ENCODE measurements at places on chromosomes 1 and 21.

DNA sequence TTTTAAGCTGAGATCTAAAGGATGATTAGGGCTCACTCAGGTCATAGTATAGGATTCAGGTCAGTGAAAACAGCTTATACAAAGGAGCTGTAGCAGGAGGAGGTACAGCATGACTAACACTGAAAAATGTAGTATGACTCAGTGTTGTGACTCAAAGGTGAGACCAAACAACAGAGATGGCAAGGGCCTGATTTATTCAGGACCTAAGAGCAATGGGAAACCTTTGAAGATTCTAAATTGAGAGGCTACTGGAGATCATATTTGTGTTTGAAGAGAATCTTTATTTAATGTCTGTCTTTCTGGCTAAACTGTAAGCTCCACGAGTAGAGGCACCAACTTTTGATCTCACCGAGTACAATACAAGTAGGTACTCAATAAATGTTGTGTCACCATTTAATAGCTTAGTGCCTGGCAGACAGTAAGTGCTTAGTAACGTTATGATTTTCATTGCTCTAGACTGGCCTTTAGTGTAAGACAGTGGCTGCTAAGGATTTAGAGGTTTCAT lies 43.5 kb downstream of the PRKAA2 start:
- DNase-seq: peak; percentile 26

- no peak for DNase-seq
Observed at GRCh38 chr1:119361620-119362344, 6.8 kb upstream of the HAO2 start.

- DNase-seq: no peak
Observed at GRCh38 chr1:209755256-209755655, 597 bp upstream of the TRAF3IP3 start.

- DNase-seq: no peak
Observed at GRCh38 chr1:151619489-151620093, 7.7 kb downstream of the SNX27 start.

DNA sequence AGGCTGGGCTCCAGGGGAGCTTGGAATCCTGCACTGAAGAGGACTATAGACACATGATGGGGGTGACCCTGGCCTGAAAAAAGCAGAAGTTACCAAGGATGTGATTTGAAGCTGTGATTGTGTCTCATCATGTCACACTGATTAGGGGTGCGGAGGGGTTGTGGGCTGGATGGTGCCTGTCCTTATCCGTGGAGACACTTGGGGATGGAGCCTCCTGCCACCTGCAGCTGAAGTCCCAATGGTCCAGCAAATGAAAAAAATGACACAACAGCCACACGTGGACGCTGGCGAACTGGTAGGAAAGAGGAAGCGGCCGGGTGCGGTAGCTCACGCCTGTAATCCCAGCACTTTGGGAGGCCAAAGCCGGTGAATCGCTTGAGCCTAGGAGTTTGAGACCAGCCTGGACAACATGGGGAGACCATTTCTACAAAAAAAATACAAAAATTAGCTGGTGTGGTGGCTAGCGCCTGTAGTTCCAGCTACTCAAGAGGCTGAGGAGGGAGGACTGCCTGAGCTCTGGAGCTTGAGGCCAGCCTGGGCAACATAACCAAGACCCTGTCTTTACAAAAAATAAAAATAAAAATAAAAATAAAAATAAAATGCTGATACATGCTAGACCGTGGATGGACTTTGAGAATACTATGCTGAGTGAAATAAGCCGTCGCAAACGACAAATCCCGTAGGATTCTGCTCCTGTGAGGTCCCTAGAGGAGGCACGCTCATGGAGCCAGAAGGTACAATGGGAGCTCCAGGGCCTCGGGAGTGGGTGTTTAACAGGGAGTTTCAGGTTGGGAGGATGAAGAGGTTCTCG lies 838 bp upstream of the IBA57 start:
- DNase-seq: no peak

DNA sequence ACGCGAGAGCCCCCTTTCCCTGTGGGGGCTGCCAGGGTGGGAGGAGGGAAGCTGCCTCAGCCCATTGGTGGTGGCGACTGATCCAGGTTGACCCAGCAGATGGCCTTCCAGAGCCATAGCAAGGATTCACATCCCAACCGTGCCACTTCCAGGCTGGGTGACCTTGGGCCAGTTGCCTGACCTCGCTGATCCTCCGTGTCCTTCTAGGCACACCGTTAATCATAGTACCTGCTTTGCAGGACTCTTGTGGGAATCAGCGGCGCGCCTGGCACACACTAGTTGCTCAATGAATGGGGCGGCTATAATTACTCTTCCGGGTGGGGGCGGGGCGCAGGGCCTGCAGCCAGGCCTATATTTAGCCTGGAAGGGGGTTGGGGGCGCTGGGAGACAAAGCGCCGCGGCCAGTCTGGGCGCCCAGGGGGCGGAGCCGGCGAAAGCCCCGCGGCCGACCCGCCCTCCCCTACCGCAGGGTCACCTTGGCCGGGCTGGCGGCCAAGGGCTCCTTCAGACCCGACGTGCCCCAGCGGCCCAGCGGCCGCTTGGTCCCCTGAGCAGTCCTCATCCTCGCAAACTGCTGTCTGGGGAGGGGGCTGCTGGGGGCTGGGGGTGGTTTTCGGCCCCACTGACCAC lies 5.1 kb downstream of the HSPB7 start:
- DNase-seq: no peak

GRCh38 chr1:180988253-180988752 lies 34.4 kb downstream of the STX6 start:
- DNase-seq: no peak

- no peak for DNase-seq
Observed at GRCh38 chr1:64388336-64388735, 81.6 kb upstream of the CACHD1 start.

GRCh38 chr1:118100686-118101514 lies 84.1 kb downstream of the SPAG17 start:
- DNase-seq: peak; percentile 90

GRCh38 chr1:64744492-64745180 lies at the start of gene RAVER2:
Gene RAVER2, plus strand, starts transcription at chr1:64745075. Its CDS starts 98 bp downstream, at chr1:64745173.
- peak; percentile 65 for DNase-seq

Data from NCI-H774 (cell line).